ENCODE measurements at places on chromosomes 1 and 21.

- peak; percentile 10 for DNase-seq
Measured at GRCh38 chr1:116878804-116879477, 30.8 kb upstream of the PTGFRN start.

- peak; percentile 47 for DNase-seq
Measured at GRCh38 chr1:204417074-204417997, 5.7 kb upstream of the PPP1R15B start.

DNA sequence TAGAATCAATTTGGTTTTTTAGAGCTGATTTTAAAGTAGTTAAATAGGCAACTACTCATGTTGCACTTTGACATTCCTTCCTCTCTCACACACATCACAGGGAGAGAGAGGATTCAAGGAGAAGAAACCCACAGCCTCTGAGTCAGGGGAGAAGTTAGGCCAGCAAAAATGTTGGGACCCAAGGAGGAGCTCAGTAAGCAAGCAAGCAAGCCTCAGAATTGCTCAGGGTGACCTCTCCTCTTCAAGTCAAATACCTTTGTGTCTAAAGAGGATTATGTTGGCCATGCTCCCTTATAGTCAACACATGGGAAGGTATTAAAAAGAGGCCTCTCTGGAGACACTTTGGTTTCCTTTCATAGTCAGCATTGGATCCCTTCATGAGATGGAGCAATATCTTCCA is 80.5 kb upstream of the WARS2 start:
- DNase-seq: no peak

- no peak for DNase-seq
Measured at GRCh38 chr21:45471525-45472221, 66.7 kb downstream of the COL18A1 start.

DNA sequence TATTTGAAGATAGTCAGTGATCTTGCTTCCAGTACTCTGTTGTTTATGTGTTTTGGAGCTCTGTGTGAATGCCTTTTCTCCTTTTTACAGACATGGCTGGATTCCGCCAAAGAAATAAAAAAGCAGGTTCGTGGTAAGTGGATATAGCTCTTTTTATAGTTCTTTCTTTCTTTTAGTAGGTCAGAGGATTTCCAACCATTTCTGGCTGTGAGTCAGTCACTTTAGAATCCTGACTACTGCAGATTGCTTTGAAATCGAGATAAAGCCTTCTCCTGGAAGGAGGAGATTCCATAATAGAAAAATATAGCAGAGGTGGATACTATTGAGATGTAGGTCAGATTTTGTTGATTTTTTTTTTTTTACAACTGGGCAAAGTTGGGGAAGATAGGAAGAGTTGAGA is 97.4 kb downstream of the EPB41 start:
- DNase-seq: no peak

DNA sequence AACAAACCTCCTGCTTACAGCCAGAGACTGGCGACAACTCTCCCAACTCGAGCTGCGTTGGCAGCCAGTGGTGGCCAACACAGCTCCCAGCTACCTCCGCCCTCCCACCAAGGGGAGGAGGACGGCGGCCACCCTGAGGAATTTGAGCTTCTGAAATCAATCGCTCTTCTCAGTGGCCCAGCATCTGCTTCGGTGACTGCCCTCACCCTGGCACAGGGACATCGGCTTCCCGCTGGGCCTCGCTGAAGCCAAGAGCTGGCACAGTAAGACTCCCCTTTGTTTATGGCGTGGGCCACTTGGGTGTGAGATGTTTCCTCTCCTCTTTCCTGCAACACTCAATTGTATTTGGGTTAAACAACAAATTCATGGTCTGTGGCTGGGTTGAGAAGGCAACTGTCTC is 136.2 kb downstream of the ZBTB18 start:
- DNase-seq: no peak

DNA sequence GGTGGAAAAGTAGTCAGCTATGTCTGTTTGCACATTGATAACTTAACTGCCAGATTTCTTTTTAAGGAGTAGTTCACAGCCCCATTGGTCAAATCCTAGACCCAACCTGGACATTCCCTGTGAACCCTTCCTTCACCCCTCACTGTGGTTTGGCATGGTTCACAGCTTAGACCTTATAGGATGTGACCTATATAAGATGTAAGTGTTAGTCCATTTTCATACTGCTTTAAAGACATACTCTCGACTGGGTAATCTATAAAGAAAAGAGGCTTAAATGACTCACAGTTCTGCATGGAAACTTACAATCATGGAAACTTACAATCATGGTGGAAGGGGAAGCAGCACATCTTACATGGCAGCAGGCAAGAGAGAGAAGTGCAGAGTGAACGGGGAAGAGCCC is 1066.2 kb downstream of the TTLL7 start:
- DNase-seq: no peak

DNA sequence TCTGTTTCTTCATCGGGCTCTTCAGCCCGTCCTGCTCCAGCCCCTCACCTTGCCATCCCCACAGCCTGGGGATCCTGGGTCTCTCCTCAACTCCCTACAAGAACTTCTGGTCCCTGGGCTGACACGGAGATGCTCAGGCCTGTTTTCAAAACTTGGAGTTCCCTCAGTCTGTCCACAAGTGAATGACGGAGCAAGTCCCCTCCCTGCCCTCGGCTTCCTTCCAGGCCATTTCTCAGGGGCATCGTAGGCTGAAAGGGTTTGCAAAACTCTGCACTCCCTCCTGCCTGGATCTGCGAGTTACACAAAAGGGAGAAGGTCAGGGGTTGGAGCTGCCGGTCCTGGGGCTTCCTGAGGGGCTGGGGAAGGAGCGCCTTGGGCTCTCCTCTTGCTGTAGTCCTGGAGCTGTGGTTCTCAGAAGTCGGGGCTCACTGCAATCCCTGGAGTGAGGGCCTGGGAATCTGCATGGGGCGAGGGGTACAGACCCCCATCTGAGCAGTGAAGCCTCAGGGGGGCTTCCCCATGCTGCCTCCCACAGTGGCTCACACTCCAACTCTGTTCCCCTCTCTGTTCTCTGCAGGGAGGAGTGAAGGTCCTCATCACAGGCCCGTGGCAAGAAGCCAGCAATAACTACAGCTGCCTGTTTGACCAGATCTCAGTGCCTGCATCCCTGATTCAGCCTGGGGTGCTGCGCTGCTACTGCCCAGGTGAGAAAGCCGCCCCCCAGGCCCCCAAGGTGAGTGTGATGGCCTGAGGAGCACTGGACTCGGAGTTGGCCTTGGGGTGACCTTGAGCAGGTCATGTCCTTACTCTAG is 100.6 kb upstream of the VAMP3 start:
- no peak for DNase-seq

DNA sequence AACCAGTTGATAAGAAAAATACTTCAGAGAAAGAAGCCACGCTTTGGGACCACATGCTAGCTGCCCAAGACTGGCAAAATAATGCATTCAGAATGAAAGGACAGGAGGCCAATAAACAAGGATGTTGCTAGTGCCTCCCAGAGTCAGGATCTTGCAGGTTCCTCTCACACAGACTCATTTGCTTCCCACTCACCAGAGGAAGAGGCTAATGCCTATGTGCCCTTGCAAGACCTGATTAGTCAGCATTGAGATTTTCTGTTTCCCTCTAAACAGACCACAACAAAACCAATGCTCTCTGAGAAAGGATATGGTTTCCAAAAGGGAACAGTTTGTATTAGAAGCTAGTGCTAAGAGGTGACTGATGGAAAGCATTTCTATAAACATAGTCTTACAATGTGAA is 85.7 kb downstream of the NRDC start:
- no peak for DNase-seq

GRCh38 chr1:5478961-5479360 is 513.3 kb downstream of the NPHP4 start:
- no peak for DNase-seq

GRCh38 chr1:217506878-217507277 is 124.0 kb downstream of the GPATCH2 start:
- no peak for DNase-seq

DNA sequence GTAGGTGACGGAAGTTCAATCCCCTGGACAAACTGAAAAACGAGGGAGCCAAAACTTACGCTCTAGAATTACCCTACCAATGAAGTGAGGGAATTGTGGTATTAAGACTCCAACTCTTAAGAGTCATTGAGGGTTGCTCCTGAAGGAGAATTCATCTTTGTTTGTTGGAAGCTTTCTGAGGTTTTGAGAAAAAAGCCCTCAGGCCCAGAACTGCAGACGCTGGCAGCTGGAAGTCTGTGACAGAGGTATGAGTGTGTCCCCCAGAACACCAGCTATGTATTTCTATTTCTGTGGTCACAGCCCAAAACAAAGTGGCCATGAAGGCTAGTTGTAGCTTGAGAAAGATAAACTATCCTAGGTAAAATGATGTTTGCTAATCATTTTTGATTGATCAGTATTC is 438.8 kb upstream of the B3GALT2 start:
- DNase-seq: no peak

- no peak for DNase-seq
Measured at GRCh38 chr1:181986907-181987305, 74.6 kb downstream of the ZNF648 start.

- peak; percentile 43 for DNase-seq
Measured at GRCh38 chr1:8314346-8315280, 3.3 kb upstream of the SLC45A1 start.

DNA sequence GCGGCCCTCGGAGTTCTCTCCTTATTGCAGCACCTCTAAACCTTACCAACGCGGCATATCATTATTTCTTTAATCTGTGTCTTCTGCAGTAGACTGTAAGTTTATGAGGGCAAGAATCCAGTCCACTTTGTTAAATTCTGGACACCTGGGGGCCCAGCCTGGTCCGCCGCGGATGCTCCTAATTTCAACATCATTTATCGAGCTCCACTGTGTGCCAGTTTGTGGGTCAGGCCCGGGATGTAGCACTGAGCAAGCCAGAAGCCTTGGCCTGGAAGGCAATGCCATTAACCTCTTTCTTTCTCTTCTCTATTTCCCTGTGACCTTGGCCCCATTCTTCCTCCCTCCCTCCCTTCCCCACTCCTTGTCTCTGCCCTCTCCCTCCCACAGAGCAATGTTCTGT is 70.6 kb upstream of the CACNA1E start:
- no peak for DNase-seq

DNA sequence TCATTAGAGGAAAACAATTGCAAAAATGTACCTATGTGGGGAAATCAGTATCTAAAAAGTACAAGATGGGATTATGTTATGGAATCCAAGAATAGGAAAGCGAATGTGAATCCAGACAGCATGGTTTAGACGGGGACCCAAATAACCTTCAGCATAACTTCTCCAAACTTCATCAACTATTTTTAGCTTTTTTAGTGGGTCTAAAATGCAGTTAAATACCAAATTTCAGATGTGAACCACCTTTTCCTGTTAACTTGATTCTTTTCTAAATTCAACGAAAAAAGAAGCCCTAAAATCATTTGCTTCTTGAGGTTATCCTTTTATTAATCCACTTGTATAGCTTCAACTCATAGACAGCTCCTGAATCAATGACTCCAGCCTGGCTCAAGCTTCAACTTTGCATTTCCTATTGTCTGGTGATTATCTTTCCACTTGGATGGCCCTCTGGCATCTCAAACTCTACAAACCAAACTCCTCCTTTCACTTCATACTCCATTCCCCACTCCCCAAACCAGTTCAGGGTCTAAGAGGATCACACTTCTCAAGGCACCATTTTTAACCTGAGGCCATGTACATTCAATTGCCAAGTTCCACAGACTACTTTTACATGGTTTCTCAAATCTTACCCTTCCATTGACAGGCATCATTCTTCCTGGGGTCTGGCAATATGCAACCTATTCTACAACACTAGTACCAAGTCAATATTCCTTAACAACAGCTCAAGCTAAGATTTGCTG is 7.4 kb downstream of the ERRFI1 start:
- no peak for DNase-seq

DNA sequence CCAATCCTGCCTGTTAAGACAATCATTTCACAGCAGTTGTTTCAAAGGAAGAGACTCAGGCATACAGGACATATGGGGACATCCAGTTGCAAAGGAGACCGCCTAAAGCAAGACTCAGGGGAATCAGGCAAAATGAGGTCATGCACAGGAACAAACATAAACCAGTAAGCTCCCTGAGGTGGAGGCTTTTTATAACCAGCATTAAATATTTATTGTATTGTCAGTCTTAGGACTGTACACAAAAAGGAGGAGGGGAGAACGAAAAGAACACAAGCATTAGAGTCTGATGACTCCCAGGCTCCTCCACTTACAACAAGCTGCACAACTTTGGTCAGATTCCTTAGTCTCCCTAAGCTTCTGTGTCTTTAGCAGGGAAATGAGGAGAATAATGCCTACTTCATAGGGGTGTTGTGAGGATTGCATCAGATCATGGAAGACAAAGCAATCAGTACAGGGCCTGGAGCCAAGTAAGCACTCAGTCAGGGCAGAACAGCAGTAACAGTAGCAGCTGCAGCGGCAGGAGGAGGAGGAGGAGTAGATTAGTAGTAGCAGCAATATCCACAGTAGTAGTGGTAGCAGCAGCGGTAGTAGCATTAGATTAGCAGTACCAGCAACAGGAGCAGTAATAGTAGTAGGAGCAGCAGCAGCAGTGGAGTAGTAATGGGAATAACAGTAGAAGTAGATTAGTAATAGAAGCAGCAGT is 54.2 kb upstream of the SPATA6 start:
- DNase-seq: no peak

- DNase-seq: no peak
Measured at GRCh38 chr1:198601936-198602889, 36.6 kb upstream of the PTPRC start.

DNA sequence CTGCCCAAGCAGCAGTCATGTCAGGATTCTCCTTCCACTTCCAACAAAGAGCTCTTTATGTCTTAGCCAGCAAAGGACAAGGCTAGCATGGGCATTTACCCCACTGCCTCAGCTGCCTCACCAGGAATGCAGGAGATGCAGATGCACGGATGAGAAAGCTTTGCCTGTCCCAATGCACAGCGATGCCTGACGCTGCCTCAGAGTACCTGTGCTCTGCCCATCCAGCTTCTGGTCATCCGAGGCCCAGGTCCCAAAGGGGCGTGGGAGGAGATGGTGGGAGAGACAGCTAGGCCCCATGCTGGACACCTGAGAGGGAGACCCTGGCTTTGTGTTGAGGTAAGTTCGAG is 59.0 kb downstream of the IRF2BP2 start:
- DNase-seq: no peak

DNA sequence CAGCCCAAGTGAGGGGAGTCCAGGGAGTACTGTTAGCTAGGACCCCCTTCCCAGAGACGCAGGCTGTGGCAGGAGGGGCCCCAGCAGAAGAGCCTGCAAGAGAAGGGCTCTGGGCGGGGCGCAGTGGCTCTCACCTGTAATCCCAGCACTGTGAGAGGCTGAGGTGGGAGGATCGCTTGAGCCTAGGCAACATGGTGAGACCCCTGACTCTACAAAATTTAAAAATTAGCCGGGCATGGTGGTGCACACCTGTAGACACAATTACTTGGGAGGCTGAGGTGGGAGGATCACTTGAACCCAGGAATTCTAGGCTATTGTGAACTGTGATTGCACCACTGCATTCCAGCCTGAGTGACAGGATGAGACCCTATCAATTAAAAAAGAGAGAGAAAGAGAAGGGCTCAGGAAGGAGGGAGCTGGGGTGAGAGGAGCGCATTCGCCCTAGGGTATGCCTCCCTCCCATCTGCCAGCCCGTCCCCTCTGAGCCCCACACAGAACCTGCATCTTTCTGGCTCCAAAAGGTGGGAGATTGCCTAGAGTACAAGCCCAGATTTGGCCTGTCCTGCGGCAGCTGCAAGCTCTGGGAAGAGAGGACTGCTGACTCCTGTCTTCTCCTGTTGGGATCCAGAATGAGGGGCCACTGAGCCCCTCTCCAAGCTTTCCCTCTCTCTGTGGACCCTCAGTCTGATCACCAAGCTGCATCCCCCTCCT is 3.6 kb downstream of the KCNQ4 start:
- no peak for DNase-seq

All from activated CD4-positive, alpha-beta T cell treated with anti-CD3 and anti-CD28 coated beads for 4 hours (primary cell).